ENCODE measurements at places on chromosomes 1 and 21.

DNA sequence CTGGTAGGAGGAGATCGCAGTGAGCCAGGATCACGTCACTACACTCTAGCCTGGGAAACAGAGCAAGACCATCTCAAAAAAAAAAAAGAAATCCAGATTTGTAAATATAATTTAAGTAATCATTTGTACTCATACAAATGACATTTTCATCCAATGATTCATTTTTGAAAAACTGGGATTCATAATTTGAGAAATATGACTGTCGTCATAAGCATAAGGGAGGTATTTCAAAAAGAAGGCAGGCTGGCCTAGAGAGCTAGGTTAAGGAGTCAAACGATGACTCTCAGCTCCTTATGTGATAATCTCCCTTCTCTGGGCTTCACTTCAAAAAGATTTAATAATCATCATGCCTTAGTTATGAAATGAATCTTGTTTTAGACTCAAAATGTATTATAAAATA, 2.3 kb downstream of the GART start:
- no peak for DNase-seq

DNA sequence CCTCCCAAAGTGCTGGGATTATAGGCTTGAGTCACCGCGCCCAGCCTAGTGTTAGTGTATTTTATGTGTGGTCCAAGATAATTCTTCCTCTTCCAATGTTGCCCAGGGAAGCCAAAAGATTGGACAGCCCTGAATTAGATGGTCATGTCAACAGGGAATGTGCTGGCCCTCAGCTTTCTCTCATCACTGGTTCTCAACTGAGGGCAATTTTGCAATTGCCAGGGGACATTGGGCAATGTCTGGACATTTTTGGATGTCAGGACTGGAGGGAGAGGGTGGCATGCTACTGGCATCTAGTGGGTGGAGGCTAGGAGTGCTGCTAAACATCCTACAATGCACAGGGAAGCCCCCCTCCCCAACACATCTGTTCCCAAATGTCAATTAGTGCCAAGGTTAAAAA, 95.0 kb downstream of the LAMC2 start:
- DNase-seq = no peak

DNA sequence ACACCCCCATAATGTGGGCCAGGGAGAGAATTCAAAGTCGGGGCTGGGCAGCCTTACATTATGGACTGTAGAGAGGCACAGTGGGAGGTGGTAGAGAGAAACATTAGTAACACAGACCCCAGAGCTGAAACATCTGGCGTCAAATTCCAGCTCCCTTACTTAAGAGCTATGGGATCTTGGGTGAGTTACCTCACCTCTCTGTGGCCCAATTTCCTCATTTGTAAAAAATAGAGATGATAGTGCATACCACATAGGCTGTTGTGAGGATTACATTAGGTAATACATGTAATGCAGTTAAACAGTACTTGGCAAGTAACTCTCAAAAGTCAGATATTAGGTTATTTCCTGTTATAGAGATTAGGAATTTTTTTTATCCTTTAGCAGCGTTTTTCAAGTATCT, 160.5 kb upstream of the KIAA0040 start:
- no peak for DNase-seq

DNA sequence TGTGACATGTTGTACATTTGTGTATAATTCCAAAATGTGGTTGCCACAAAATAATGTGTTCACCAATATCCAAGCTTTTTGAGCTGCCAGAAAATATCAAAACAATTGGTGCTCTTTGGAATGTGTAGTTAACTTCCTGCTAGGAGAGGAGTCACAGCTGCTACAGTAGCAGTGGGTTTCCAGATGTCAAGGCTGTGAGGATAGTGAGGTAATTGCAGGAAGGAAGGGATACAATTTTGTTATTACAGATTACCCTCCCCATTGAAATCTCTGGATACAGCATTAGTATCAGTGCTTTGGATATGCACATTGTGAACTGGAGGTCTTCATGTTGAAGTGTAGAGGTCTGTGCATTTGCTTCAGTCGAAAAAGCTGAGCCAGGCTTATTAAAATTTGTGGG, 253.2 kb downstream of the PTPRC start:
- no peak for DNase-seq

- no peak for DNase-seq
Observed at GRCh38 chr1:181033128-181033798, 520 bp upstream of the MR1 start.

DNA sequence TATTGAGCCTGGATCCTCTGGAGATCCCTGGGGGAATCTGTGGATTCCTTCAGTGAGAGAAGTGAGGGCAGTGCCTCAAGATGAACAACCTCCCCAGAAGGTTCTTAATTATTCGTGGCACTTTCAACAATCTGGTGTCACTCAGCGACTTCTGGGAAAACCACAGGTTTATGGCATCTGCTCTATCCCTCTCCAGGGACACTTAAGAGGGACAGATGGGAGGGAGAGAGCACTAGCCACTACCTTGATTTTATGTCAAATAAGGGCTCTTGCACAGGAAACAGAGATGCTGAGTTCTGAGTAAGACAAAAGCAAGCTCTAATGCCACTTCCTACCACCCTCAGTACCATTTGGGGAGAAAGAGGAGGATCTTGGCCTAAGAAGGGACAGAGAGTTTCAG, 21.2 kb upstream of the CHI3L1 start:
- no peak for DNase-seq

- no peak for DNase-seq
Observed at GRCh38 chr1:38392861-38393260, 346.3 kb upstream of the POU3F1 start.

GRCh38 chr1:202498542-202498941, 150.0 kb downstream of the PPP1R12B start:
- no peak for DNase-seq

- no peak for DNase-seq
Observed at GRCh38 chr21:41362605-41363369, 960 bp downstream of the MX2 start.
